DND-41 (cell line): ENCODE measurements at places on chromosomes 16 and 17.

DNA sequence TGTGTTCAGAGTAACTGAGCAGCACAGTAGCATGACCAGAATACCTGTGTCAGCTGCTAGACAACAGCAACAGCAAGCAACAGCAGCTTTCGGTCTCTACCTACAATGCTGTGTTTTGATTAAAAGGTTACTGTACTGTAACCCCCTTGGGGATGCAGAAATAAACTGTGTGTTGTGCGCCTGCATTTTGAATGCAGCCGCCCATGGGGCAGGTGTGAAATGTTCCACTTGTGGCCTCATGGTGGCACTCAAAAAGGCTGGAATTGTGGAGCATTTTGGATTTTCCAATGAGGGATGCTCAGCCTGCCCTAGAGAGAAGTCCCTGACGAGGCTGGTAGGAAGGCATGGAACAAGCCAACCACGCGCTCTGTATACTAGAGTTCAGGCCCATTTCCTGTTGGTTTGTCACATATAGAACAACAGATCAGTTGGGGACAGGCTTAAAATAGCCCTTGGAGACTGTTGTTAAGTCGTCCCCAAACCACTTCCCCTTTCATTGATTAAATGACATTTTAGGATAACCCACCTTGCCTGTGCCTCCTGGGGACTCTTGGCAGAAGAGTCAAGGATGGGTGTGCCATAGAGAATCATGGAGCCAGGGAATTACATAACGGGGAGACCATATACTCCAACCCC lies 27.1 kb downstream of the SCPEP1 start:
- DNase-seq, result no peak

- DNase-seq, result no peak
Measured at GRCh38 chr17:45009676-45010467, 41.6 kb downstream of the DCAKD start.

GRCh38 chr17:282912-283882 lies 69.4 kb downstream of the RPH3AL start:
- no peak for DNase-seq

DNA sequence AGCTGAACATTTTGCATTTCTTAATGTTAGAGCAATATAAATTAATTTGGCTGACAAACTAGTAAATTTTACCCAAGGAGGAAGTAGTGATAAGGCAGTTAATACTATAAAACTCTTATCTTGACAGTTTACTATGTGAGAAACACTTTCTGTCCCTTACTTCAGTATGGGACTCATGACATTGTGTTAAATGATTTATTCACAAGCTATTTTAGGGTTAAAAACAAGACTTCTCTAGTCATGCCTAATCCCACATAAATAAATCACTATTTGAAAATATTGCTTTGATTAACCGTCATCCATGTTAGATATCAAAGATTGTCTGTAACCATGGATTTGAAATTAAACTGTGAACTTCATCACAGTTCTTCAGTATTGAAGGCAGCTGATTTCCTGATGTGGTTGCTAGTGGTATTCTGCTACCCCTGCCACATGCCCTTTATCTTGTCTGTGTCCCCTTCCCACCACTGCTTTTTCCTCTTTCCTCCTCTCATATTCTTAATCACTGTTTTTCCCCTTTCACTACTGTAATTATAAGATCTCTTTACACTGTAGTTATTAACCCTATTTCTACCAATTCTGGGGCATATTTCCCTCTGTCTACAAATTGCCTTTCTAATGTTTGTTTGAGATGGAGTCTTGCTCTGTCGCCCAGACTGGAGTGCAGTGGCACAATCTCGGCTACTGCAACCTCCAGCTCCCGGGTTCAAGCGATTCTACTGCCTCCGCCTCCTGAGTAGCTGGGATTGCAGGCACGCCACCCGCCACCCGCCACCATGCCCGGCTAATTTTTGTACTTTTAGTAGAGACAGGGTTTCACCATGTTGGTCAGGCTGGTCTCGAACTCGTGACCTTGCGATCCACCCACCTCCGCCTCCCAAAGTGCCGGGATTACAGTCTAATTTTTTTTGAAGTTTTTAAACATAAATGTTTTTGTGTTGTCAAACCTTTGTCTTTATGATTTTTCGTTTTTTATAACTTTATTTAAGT lies 95.6 kb downstream of the STXBP4 start:
- no peak for DNase-seq

DNA sequence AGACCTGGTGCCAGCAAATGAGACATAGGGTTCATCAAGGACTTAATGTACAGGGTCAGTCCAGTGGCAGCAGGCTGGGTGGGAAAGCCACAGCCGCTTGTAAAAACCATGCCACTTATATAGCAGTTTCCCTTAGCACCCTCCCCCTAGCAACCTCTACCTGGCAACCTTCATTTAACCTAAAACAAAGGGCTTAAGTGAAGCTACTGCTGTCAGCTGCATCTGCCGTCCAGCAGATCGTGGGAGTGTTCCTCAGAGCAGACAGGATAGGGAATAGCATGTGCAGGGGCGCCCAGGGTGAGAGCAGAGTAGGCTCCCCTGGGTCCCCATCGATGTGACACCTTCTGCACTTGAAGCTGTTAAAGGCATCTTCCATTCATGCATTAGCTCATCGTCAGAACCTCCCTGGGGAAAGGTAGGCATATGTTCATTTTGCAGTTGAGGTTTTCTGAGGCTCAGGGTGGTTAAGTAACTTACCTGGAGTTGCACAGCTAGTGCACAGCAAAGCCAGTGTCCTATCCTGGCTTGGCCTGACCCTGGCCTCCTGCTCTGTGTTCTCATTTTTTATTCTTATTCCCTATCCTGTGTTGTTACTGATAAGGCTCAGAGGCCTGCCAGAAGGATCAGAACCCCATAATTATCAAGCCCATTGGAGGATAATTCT lies 112.5 kb downstream of the SOCS1 start:
- DNase-seq, result no peak

DNA sequence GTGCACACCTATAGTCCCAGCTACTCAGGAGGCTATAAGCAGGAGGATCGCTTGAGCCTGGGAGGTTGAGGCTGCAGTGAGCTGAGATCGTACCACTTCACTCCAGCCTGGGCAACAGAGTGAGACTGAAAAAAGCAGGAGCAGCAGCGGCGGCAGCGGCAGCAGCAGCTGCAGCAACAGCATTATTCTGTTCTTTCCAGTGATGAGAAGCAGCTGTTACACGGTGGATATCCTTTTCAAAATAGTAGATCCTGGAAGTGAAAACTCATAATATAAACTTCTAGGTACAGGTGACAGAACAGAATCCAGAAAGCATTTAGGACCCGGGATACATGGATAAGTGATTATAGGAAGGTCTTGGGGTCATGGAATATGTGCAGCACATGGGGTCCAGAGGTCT lies 17.8 kb upstream of the HNF1B start:
- no peak for DNase-seq

GRCh38 chr16:8137606-8138005 lies 452.7 kb downstream of the TMEM114 start:
- DNase-seq, result no peak

DNA sequence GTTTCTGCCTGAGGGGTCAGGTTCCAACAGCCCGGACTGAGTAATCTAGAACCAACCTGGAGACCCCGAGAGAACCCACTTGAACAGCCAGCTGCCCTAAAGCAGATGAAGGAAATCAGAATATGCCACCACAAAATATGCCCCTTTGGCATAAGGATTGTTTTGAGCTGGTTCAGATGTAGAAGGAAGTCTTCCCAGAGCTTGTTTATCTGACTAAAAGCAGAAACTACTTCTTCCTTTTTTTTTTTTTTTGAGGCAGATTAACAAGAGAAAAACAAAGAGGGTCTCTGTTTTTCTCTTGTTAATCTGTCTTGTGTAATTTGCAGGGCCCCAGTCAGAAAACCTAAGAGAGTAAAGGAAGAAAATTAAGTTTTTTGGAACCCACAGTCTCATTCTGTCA lies 53.0 kb downstream of the PECAM1 start:
- no peak for DNase-seq

DNA sequence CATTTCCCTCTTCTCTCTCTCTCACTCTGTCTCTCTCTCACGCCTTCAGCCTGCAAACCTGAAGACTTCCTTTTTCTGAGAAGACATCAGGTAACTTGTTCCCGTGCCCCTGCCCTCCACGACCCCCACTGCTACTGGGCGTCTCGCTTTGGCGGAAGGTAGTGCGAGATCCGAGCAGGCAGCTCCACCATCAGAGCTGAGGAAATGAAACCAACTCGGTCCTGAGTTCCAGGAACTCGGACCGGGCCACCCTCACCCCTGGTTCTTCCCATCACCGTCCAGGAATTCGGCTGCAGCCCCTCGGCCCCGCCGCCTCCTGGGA lies 585 bp downstream of the MLKL start:
- peak; percentile 57 for DNase-seq

GRCh38 chr17:15649861-15650421 lies 30.4 kb upstream of the FBXW10B start:
- DNase-seq, result no peak

GRCh38 chr16:84058664-84059063 lies 16.1 kb upstream of the SLC38A8 start:
- no peak for DNase-seq

GRCh38 chr17:20098314-20098713 lies 89.2 kb downstream of the SPECC1 start:
- DNase-seq, result no peak

DNA sequence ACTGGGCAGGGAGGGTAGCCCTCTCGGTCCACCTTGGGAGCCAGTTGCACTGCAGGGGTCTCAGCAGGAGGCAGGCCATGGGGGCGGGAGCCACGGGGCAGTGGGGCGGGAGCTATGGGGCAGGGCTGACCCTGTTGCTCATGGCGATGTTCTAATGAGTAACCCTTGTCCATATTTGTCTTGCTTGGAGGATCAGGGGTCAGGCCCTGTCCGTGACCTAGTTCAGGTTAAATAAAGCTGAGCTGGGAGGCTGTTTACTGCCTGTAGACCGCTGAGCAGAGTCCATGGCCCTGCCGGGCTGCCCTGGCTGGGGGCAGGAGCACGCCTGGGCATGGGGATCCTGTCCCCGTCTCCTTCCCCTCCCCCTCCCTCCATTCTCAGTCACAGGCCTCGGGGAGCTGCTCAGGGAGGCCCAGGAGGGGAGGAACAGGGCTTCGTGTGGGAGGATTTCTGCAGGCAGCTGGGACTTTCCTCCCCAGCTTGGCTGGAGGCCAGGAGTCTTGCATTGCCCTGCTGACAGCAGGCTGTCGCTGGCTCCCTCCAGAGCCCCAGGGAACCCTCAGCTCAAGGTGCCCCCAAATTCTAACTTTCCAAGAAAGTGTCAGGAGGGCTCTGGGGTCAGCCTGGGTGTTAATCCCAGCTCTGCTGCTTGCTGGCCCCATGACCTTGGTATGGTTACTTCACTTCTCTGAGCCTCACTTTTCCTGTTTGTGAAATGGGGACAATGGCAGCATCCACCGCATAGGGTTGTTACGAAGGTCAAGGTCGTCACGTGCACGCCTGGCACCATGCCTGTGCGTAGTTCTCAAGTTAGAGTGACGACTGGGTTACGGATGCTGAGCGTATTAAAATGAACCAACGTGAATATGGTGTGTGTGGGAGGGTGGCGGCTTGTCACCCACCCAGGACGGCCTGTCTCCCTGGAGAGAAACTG lies 6.1 kb upstream of the SERPINF2 start:
- no peak for DNase-seq

DNA sequence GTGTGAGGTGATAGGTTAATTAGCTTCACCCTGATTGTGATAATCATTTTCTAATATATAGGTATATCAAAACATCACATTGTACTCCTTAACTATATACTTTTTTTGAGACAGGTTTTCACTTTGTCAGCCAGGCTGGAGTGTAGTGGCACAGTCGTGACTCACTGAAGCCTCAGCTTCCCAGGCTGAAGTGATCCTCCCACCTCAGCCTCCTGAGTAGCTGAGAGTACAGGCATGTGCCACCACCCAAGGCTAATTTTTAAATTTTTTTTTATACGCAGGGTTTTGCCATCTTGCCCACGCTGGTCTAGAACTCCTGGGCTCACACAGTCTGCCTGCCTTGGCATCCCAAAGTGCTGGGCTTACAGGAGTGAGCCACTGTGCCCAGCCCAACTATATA lies 455.3 kb upstream of the MAF start:
- DNase-seq, result no peak

- DNase-seq, result no peak
Measured at GRCh38 chr17:36545077-36545464, 352 bp downstream of the GGNBP2 start.

- DNase-seq, result no peak
Measured at GRCh38 chr17:43758497-43759174, at the start of gene SOST. TSS of gene SOST (minus strand) at chr17:43758791. CDS start at chr17:43758741, 50 bp downstream.

DNA sequence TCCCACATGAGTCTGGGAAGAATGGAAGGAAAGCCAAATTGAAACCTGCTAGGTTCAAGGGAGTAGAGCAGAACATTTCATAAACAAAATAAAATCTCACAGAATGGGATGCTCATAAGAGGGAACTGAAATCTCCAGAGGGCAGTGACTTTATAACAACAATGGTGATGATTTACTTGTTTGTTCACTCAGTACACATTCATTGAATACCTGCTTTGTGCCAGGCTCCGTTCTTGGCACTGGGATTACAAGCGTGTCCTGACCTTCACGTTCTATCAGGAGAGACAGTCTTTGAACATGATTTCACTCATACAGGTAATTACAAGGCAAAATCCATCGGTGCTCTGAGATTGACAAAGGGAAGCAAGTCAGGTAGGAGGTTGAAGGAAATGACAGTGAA lies 356.3 kb downstream of the HAPSTR1 start:
- no peak for DNase-seq

GRCh38 chr16:83992624-83993023 lies 24.6 kb downstream of the NECAB2 start:
- no peak for DNase-seq

GRCh38 chr17:74831444-74832146 lies 28.1 kb downstream of the GRIN2C start:
- no peak for DNase-seq

- DNase-seq, result no peak
Measured at GRCh38 chr17:54982399-54982798, 13.8 kb downstream of the STXBP4 start.

- DNase-seq, result no peak
Measured at GRCh38 chr16:11084484-11084875, 140.1 kb downstream of the CLEC16A start.

DNA sequence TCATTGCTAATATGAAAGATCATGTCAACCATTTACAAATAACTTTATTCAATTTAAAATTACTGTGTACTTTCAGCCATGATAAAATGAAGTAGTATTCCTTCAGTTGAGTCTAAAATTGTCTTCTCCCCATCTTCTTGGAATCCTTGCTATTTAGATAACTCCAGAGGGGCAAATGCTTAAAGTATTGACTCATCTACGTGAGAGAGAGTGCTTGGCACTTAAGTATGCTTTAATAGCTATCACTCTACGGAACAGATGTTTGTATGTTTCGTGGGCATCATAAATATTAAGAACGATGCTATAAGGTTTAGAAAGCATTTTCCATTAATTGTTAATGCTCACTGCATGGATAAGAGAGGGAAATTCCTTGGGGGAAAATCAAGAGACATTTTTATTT lies 69.3 kb upstream of the MED13 start:
- DNase-seq, result no peak

DNA sequence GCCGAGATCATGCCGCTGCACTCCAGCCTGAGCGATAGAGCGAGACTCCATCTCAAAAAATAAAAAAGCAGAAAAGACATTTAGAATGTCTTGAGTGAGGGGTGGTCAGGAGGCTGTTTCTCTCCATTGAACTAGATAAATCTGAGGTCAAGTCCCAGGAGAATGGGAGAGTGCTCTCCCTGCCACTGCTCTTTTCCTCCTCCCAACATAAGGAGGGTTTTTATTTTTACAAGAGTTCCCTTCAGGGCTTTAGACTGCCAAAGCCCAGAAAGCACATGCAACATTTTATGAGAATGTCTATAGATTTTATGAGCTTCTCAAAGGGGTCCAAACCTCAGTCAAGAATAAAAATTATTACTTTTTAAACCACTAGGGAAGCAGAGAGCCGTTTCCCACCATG lies 1.6 kb downstream of the RND2 start:
- DNase-seq, result no peak

GRCh38 chr17:46722662-46723285 lies 95.7 kb downstream of the WNT3 start:
- no peak for DNase-seq
